ENCODE measurements at places on chromosomes 7 and 10.

DNA sequence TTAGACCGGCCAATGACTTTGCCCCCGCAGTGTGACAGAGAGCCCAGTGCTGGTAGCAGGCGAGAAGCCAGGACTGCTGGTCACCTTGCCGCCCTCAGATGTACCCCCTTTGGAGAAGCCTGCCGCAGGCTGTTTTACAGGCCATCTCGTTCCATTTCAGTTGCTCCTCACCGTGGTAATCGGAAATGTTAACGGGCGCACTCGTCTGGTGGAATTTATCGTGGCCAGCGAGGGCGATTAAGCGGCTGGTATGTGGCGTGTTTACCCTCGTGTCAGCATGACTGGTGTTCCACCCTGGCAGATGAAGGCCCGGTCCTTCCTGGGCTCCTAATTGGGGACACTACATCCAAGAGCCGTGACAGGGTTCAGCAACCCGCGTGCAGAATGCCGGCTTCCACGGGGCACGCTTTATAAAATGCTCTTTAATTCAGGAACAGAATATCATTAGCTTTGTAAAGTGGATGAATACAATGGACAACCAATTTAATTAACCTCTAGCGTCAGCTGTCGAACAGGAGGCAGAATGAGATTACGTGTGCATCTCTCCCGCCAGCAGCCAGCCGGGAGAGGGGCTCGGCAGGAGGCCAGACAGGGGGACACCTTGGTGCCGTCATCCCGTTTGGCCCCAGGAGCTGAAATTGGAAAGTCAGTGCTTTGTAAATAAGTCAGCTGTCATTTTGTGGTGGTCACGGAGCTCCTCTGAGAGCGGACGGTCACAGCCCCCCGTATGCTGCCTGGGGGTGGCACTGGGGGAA is 108.3 kb downstream of the NKX6-2 start:
- no peak for DNase-seq

- DNase-seq, result no peak
These were observed 53.1 kb upstream of the TM9SF3 start for GRCh38 chr10:96639899-96640298.

DNA sequence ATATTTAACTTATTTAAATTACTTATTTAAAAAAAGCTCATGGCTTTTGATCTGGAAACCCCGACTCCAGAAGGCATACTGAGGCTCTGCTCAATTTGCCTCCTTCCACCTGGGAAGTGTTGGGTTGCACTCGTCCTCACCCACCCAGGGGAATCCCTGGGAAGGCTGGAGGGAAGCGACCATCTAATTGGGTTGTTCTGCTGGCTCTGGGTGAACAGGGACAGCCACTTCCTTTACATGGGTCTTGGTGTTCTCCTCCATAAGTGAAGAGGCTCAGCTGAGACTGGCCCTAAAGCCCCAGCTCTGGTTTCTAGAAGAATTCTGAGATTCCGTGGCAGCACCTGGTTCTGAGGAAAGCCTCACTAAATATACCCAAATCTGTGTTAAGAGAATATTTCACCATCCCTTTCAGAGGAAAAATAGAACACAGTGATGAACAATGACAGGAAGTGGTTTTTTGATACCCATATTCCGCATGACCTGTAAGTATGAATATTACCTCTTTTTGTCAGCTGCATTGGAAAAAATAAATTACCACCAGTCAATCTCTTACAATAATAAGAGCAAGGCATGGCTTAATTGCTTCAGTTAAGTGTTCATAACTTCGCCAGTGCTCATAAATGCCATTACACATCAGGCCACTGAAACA is 131.1 kb upstream of the SHH start:
- DNase-seq, result no peak

- no peak for DNase-seq
These were observed 201.6 kb downstream of the MBL2 start for GRCh38 chr10:52571018-52571417.

- no peak for DNase-seq
These were observed 21.4 kb upstream of the GSDME start for GRCh38 chr7:24778543-24779282.

DNA sequence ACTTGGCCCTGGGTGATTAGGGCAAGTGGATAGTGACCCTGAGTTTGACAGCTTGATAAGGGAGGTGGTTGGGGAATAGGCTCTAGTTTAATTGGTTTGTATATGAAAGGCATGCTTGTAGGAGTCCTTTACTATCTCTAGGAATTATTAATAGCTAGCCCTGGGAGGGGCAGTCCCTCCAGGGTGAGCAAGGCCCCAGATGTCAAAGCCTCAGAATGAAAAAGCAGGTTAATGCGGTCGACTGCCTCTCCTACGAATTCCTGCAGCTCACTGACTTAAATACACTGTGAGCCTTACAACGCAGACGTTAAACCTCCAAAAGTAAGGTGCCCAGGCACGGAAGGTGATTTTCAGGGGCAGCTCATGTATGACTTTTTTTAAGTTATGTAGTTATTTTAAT is 5.2 kb upstream of the BTBD16 start:
- no peak for DNase-seq

DNA sequence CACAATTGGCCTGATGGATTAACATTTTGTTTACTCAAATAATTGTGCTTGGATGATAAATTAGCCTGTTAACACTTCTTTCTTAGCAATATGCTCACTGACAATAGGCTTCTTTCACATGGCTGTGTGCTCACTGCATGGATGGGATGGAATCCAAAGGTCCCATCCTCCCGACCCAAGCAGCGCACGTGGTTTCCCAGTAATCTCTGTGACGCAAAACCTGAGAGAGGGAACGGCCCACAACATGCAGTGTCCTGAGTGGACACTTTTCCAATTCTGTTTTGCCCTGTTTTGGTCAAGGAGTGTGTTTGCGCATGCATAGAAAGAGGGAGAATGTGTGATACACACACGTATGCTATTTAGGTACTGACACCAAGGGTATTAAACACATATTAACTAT is 42.1 kb upstream of the RASGEF1A start:
- DNase-seq, result no peak

DNA sequence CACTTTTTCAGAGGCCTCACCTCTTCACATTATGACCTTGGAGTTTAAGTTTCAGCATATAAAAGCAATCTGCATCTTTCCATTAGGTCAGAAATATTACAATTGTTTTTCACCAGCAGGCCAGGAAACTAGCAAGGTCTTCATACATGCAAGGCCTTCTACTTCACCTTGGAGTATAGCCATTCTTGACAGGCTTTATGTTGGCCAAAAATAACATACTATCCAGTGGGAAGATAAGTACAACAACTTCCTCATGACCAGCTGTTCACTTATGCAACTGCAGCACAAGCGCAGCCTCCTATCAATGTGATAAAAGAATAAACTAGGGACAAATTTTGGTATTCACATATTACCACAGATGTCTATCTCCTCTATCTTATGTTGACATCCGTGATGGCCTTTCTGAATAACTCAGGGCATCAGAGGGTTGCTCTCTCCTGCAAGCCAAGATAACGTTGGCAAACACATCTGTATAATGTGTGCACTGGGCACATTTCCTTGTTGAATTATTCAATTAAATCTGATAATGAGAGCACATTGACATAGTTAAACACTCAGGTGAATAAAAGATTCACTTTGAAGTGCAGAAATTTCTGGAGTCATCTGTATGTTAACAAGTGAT is 239.8 kb downstream of the FZD1 start:
- no peak for DNase-seq

Data from activated CD4-positive, alpha-beta T cell treated with anti-CD3 and anti-CD28 coated beads, Interleukin-2, amount 50 U/mL, for 4 hours (primary cell).